ENCODE measurements at places on chromosomes 11 and 22.

DNA sequence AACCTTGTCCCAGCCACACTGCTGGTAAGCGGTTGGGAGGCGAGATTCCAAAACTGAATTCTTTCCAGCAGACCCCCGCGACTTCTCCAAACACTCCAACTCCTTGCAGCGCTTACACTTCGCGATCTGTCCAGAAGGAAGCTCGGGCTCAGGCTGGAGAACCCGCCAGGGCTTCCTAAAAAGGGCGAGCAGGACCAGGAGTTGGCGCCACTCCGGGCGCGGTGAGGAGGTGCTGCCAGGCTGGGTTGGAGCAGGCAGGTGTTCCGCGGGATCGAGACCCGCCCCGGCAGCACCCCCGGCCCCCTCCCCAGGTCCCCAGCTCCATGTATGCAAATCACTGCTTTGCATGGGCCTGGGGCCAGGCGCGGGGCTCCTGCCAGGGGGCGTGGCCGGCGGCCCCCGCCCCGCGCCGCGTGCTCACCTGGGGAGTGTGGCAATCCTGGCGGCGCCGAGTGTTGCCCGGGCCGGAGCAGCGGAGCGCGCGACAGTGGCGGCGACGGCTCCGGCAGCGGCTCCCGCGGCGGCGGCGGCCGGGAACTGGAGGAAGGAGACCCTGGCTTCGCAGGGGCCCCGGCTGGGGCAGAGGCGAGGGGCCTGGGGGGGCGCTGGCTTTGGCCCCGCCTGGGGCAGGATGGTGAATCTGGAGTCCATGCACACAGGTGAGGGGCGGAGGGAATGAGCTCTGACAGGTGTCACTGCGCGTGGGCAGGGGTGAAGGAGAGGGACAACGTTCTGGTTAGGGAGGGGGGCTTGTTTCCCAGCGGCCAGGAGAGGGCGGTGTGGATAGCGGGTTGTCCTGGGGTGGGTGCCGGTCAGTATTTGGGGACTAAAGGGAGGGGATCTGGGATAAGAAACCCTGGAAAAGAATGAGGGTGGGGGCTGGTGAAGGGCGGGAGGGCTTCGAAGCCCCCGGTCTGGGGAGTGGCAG is at the start of gene POU2F3:
TSS of gene POU2F3 (plus strand) at position 428 of the 928 bp plus-strand sequence. CDS start at position 632, 204 bp downstream.
- no peak for DNase-seq

DNA sequence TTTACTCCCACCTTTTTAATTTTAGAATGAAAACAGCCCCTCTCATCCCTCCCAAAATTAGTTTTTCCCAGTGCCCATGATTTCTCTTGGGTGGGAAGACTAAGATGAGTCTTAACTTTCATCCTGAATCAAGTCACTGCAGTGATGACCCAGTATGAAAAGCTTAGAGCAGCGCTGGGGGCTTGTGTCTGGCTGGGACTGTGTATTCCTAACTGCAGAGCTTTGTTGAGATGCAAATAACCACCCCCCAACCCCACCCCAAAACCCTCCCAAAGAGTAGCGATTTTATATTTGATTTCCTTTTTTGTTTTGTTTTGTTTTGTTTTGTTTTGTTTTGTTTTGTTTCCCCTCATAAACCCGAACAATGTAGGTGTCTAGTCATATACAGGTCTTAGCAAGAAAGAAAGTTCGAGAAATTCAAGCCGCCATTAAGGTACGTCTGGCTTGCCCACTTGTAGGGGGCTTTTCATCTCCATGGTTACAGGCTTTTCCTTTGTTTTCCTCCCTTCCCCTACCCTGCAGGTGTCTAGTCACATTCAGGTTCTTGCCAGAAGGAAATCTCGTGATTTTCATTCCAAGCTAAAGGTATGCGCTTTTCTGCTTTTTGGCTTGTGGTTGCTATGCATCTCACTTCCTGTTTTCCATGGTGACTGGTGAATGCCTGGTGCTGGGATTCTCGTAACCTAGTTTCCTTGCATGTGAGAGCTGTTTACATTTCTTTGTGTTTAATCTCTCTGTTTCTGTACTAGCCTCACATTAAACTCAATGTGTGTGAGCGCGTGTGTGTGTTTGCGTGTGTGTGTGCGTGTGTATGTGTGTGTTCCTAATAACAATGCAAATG is 144.6 kb upstream of the RASSF10 start:
- no peak for DNase-seq

- no peak for DNase-seq
Measured at GRCh38 chr11:33899400-33900037, 7.6 kb upstream of the LMO2 start.

GRCh38 chr11:100872951-100873740 is 186.1 kb downstream of the ARHGAP42 start:
- no peak for DNase-seq

DNA sequence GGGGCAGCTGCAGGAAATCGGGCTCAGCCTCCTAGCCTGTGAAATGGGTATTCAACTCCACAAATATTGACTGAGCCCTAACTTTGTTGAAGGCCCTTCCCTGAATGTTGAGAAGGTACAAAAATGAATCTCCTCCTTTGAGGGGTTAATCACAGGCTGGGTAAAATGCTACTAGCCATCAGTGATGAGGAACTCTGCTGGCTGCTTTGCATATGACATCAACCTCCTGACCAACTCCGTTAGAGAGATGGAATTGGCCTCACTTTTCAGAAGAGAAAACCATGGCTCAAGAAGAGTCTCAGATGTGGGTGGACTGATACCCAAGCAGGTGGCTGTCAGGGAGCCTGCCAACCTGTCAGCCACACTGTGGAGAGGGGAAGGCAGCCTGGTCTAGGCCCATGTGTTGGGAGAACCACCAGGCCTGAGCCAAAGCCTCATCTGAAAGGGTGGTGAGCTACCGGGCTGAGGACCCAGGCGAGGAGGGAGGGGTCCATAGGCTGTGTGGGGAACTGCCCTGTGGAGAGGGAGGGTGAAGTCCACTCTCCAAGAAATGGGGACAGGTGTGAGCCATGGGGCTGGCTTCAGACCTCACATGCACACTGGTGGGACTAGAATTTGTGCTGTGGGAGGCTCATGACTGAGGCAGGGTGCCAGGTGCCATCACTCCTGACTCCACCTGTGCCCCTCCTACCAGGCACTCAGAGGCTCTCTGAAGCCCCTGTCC is 11.8 kb downstream of the CDCA5 start:
- DNase-seq = no peak

DNA sequence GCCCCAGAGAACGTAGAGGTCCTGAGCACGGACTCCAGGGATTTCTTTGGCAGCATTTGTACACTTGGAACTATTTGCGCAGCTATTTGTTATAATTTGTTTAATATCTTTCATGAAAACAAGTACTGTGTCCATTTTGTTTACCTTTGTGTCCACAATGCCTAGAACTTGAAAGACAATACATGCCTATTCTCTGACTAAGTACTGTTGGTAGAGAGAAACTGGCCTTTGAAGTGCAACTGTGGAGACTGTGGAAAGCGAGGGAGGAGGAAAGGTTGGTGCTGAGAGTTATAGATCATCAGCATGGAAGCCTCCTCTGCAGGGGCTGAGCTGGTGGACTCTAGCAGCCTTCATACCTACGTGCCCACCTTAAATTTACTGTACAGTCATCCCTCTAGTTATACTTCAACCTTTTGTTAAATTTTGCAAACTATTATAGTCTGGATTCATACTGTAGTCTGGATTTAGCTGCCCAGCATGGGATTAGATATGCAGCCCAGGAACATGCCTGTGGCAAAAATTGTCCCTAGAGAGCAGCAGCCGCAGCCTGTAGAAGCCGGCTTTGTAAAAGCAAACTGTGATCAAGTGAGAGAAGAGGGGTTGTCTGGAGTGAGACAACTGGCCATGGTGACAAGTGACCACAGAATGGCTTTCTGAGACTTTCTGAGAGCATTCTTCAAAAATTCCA is 24.2 kb upstream of the YAP1 start:
- DNase-seq = no peak

DNA sequence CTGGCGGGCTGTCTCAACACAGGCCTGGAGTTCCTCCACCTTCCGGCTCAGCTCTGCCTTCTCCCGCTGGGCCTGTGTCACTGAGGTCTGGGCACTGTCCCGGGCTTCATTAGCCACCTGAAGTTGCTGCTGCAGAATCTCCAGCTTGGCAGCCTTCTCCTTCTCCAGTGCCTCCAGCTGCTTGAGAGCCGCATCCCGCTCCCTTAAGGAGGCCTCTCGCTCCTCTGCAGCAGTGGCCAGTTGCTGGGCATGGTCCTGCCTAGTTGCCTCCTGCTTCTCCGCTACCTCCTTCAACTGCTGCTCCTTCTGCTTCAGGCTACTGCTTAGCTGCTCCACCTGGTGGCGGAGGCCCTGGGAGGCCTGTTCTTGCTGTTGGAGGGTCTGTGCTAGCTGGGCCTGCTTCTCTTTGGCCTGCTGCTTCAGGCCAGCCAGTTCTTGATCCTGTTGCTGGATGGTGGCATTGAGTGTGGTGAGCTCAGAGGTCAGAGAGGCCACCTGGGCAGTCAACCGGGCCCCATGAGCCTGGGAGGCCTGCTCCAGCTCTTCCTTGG is 16.9 kb downstream of the IL18BP start:
- DNase-seq = no peak

DNA sequence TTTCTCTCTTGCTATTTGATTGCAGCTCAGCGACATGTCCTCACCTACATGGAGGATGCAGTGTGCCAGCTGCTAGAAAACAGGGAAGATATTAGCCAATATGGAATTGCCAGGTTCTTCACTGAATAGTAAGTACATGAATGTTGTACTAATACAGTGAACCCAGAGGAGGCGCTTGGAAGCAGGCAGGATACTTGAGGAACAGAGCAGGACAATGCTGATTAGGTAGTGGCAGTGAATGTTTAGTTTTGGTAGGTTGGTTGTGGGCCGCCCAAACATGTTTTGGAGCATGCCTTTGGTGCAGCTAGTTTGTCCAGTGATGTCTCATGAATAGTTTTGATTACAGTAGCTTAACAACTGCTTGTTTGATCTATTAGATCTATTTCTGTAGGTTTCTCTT is 50.6 kb downstream of the CSTPP1 start:
- DNase-seq = no peak

- no peak for DNase-seq
Measured at GRCh38 chr22:11253000-11253511, 4274.9 kb upstream of the OR11H1 start.

DNA sequence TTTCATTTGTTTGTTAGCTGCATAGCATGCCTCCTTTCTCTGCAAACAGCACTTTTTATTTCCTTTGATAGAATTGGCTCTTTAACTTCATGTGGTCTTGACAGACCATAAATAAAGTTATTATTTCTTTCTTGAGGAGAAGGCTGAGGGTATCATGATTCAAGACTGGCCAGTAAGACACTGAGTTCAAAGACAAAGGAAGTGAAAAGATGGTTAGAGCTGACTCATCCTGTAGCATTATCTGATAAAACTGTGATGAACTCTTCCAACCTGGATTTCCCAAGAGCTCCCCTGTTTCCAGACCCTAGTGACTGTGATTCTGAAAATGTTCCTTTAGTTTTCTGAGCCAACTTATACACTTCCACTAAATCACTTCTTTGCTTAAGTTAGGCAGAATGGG is 179.3 kb upstream of the FAT3 start:
- no peak for DNase-seq

- no peak for DNase-seq
Measured at GRCh38 chr22:26430600-26430999, 1.5 kb downstream of the ASPHD2 start.

DNA sequence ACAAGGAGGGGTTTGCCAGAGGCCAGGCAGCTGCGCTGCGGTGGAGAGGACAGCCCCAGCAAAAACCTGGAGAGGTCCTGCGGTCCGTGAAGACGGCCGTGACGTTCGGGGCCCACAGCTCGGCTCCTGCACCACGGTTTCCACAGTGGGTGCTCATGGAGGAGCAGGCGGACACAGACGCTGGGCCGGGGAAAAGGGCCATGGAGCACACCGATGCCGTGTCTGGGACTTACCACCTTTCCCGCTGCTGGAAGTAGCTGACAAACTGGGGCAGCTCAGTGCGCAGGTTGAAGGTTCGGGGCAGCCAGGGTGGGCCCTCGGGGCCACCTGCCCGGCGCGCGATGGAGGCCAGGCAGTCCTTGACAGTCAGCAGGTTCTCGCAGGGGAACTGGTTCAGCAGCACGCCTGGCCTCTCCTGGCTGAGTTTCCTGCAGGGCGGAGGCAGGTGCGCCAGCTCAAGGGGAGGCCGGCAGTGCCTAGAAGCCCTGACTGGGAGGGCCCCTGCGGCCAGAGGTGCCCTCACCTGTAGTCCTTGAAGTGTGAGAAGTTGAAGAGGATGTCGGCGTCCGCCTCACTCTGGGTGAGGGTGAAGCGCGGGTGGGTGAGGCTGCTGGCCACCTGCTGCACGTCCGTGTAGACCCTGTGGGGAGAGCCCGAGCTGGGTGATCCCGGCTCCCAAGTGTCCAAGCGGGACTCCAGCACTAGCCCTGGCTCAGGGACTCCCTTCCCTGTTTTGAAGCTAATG is 12.8 kb downstream of the TTLL12 start:
- no peak for DNase-seq

DNA sequence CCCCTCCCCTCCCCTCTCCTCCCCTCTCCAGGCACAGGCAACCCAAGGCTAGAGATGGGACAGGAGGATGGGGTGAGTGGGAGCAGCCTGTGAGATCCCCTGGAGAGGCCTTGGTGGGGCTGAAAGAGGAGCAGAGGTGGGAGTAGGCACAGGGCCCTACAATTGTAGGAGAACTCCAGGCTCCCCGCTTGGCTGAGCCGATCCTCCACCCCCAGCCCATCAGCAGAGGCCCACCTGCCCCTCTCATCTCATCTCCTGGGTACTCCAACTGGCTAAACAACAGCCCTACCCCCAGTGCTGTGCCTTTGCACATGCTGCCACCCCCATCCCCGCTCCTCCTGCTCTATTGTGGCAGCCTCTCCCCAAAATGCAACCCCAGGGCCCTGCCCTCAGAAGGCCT is 52.0 kb upstream of the A4GALT start:
- DNase-seq = no peak

- DNase-seq = no peak
Measured at GRCh38 chr11:69500285-69501120, 19.0 kb downstream of the LINC01488 start.
